Activated T-helper 2 cell treated with anti-CD3 and anti-CD28 coated beads, Interferon-gamma antibody, Interleukin-2, Interleukin-4, amounts not matched to agents 10 μg/mL and 5 μg/mL and 100 μg/mL, durations not matched to agents 14 hours and 24 hours and 36 hours (primary cell): ENCODE measurements at places on chromosomes 3 and 15.

DNA sequence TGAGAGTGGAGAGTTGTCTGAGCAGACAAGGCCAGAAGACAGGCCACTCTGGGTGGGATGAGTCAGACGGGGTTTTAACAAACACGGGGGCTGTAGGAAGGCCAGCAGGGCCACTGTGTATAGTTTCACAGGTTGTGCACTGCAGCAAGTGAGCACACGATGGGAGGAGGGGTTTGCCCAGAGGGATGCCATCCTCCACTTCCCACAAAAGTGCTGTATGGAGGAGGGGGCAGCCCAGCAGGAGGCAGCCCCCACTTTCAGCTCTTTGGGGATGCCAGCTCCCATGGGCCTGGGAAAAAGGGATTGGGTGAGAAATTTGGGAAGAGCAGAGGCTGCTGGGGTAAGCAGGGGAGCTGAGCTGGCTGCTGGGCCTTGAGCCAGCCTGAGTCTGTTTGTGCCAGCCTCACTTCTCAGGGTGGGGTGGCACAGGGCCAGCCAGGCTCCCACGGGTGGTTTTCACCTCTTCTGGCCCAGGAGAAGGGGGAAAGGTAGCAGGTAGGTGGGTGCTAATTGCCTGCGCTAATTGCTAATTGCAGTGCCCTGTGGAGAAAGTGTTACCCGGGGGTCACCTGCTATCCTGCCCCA is 6.7 kb downstream of the ZBTB47 start:
- no peak for DNase-seq

DNA sequence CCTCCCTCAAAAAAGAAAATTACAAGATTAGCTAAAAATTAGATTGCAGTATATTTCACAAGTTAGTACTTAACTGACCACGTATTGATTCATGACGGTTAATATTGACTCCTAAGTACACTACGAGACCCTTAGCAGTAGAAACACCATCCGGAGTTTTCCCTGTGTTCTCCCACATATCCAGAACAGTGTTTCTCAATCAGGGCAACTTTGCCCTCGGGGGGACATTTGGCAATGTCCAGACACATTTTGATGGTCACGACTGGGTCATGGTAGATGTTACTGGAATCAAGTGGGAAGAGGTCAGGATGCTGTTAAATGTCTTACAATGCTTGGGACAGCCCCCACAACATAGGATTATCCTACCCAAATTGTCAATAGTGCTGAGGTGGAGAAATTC is 40.7 kb upstream of the LIPC start:
- DNase-seq: no peak

- DNase-seq: no peak
Measured at GRCh38 chr3:60578936-60579335, 672.3 kb downstream of the FHIT start.

DNA sequence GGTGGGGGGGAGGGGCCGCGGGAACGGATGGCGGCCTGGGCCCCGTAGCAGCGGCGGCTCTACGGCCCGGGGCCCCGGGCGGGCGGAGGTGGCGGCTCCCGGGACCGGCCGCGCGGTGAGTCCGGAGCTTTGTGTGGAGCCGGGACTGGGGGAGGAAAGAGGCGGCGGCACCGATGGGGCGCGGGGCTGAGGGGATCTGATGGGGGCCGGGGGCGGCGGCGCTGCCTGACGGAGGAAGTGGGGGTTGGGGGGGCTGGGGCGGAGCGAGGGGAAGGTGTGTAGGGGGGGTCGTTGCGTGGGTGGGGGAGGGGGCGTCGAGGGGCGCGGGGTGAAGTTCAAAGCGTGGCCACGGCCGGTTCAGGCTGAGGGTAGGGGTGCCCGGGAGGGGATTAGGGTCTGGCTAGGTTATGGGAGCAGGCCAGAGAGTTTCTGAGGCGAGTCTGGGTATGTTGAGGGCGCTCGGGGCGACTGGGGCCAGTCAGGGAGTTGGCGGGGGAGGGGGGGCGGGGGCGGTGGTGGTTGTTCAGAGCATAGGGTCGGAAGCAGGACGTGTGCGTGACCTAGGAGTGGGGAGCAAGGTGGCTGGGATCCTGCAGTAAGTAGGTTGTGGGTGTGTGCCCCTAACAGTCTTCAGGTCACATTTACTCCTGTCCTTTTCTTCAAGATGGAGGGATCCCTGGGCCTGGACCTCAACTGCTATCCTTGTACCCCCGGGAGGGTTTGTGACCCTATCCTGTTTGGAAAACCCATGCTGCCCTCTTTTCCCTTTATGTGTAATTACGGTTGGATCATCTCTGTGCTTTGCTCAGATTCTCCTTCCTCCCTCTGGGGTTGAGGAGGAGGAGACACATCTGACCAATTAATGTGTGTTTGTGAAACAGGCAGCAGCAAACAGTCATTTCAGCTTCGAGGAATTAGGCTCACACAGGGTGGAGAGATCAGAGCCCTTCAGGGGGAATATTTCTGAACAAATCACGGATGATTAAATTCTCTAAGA is 644 bp downstream of the ZNF609 start:
- peak; percentile 26 for DNase-seq

DNA sequence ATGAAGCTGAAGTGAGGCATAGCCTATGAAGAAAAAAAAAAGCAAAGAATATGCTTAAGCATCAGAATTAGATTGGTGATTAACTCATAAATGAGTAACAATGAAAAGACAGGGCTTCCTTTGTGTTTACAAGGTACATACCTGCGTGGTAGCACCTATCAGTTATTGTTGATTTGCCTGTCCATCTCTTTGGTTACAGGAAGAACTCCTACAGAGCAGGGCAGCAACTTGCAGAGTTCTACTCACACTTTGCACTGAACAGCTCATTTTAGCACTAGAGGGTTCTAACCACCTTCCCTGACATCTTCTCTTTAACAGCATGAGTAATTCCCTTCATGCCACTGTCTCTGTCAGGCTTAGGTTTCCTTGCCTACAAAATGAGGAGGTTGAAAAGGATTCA is 166.0 kb downstream of the DPH6 start:
- DNase-seq: no peak

DNA sequence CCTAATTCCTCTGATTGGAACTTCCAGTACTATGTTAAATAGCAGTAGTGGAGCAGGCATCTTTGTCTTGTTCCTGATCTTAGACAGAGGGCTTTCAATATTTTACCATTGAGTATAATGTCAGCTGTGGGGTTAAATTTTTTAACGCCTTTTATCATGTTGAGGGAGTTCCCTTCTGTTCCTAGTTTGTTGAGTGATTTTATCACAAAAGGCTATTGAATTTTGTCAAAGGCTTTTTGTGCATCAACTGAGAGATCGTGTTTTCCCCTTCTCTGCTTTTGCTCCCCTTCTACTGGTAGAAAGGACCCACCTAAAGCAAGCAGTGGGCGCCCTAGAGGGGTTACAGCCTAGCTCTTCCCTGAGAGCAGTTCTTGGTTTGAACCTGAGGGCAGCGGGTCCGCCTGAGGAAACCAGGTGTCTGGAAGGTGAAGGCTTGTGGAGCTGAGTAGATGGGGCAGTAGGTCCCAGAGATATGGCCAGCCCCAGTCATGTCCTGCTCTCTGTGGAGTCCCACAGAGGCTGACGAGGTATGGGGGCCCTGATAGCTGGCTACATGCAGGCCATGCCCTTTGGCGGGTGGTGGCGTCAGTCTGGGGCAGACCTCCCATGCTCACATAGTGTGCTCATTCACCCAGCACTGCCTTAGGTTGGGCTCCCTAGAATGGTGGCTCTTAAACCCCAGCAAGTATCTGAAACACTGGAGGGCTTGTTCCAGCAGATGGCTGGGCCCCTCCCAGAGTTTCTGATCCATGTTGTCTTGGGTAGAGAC is 11.3 kb downstream of the HDAC11 start:
- DNase-seq: no peak

DNA sequence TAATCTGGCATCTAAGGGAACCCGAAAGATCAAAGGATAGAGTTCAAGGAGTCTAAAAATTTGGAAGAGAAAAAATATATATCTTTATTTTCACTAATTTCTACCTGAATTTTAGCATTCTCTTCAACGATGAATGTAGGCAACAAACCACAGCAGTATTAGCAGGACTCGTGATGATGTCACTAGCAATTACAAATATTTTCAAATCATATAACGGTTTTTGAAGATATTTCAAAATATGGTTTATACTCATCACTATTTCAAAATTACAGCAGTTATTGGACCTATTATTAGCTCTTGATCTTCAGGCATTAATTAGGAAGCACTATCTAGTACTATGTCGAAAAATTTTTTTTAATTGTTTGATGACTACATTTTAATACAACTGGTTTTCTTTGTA is 27.0 kb upstream of the ANKDD1A start:
- no peak for DNase-seq

DNA sequence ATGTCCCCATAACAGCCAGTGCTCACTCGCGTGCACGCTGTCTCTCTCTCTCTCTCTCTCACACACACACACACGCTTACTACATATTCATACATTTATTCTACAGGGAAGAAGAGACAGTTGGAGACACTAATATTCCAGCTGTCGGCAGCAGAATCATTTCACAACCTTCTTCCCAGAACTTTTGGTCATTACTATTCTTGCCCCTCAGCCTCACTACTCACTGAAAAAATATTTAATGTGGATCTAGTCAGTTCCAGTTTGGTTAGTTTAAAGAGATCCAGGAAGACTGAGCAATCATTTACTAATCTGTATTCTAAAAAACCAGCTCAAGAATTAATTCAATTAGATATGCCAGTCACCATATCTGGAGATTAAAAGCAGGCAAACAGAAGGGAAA is 394.9 kb downstream of the PTPRG start:
- no peak for DNase-seq
